ENCODE measurements at places on chromosomes 16 and 17.

DNA sequence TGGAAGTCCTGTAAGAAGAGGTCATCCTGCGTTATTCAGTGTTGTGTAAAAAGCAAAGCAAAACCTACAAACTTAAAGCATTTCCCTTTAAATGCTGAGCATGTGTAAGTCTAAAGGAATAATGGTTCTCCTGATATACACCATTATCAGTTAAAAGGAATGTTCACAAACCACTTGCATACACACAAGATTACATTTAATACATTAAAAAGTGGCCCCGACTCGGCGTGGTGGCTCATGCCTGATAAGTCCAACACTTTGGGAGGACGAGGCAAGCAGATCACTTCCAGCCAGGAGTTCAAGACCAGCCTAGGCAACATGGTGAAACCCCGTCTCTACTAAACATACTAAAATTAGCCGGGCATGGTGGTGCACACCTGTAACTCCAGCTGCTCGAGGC lies 30.5 kb downstream of the CPPED1 start:
- DNase-seq = no peak

GRCh38 chr16:9138731-9139501 lies 47.5 kb downstream of the HAPSTR1 start:
- no peak for DNase-seq

- DNase-seq = no peak
Observed at GRCh38 chr16:3487521-3488410, 7.5 kb downstream of the C16orf90 start.

DNA sequence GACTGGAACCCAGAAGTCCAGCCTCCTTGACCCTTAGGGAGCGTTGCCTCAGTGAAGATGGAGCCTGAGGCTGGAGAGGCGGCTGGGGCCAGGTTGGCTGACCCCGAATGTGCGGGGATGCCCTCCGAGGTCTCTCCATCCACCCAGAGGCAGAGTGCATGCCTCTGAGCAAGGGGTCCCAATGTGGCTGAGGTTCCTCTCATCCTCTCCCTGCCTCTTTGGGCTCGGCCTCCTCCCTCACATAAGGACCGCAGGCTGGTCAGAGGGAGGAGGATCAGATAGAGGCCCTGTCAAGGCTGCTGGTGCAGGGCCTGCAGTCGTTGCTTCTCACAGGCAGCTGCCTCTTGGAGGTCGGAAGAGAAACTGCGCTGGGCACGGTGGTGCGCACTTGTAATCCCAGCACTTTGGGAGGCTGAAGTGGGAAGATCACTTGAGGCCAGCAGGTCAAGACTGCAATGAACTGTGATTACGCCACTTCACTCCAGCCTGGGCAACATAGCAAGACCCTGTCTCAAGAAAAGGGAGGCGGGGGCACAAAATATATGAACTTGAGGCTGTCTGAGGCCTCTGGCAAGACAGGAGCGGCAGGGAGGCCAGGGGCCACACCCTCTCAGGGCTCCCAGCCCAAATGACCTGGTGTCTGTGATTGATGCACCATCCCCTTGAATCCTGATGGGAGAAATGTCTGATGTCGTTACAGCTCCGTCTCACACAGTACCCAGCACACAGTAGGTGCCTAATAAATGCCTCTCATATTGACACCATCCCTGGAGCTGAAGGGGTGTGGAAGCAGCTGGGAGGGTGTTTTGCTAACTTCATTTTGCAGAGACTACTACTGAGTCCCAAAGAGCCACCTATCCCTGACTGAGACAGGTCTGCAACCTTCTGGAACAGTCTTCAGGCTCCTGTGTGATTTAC lies 220.1 kb upstream of the GSE1 start:
- DNase-seq = no peak

DNA sequence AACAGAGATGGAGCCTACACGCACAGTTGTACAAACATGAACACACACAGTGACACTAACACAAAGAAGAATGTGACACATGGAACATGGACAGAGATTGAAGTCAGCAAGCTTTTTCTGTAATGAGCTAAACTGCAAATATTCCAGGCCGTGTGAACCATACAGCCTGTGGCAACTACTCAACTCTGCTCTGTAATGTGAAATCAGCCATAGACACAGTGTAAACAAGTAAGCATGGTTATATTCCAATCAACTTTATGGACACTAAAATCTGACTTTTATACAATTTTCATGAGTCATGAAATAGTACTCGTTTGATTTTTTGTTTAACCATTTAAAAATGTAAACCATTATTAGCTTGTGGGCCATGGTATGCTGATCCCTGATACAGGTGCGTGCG lies 120.2 kb downstream of the SMG6 start:
- DNase-seq = no peak

DNA sequence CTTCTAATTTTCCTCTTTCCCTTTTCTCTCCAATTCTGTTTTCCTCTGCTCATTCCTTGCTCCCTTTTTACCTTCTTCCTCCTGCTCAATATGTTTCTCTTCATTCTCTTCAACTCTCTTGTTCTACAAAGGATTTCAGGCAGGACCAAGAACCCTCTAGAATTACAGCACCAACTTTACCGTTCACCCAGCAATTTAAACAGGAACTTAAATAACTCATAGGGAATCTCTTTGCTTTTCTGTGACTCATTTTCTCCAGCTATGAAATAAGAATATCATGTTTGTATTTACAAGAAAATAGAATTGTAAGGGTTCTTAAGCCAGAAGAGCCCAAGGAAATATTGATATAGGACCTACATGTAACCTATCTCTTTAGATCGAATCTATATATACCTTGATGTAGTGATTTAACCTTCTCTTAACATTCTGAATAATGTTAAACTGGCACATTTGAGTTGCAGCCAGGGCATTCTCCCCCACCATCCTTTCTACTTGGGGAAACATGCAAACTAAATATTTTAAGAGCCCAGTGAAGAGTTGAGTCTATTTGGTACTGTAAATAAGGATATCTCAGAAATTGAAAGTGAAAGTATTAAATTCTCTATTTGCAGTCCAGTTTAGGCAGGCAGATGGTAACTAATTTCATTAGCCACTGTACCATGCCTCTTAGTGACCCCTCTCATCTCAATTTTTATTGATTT lies 137.0 kb downstream of the ANKFN1 start:
- no peak for DNase-seq

- no peak for DNase-seq
Observed at GRCh38 chr16:11253009-11253994, 2.7 kb downstream of the SOCS1 start.

DNA sequence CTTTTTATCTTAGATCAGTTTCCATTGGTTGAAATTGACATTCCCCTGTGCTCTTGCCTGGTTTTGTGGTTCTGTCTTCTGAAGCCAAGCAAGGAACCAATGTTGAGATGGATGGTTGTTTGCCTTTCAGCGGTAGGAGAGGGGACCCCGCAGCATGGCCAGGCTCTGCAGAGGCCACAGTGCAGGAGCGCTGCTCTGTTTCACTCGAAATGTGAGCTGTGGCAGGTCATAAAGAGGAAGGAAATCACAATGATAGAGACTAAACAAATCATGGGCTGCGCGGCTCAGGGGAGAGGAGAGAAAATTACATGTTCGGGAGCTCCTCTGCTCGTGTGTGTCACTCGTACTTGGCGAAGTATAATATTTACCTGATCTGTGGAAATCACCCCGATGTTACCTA lies 148.2 kb downstream of the SNX29 start:
- DNase-seq = no peak

DNA sequence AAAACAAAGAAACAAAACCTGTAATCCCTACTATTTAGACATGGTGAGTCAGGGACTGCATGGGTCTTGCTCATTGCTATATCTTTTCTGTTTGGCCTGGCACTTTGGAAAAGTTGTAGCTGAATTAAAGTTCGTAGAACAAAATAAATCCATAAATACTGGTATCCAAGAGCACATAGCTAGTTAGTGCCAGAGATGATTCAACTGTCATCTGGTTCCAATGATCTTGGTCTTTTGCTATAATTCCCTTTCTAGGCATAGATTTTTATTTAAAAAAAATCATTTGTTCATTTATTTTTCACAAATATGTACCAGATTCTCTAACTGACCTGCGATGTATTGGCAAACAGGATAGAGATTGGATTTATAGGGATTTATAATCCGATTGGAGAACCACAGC lies 1436.1 kb upstream of the GOT2 start:
- DNase-seq = no peak

DNA sequence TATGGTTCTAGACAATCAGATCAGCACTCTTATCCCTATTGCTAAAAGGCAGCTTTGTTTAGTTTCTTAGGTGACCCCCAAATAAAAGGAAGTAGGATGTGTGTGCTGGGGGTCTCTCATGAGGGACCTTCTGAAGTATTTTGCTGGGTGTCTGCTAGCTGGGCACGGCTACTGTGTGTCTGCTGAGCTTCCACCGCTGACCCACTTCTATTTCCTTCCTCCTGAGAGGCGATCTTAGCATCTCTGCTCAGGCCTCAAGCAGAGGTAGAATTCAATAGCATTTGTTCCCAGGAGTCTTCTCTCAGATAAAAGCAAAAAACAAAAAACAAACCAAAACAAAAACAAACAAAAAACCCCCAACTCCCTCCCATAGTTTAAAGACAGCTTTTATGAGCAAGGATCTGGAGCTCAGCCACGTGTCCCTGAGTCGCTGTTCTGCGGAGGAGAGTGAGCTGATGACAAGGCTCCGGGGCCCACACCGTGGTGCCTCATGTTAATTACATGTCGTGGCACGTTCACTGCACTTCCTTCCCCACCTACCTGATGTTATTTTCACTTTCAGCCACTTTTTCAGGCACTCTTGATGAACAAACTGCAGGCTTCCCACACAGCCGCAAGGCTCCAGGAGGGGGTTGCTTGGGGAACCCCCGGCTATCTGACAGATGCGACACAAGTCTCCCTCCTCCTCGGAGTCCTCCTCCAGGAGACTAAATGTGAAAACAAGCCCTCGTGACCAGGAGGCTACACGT lies 83.5 kb downstream of the MARCHF10 start:
- peak; percentile 50 for DNase-seq

DNA sequence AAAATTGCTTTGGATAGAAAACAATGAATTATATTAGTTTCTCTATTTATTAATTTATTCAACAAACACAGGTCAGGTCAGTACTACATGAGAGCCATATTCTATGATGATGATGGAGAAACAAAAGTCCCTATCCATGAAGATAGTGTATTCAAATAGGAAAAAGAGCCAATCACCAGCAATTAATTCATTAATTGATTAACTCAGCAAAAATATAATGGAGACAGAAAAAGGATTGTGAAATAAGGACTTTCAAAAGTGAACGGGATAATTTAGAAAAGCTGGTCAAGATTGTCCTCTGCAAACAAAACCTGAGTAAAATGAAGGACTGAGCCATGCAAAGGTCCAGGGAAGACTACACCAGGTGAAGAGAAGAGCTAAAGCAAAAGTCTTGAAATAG lies 1517.7 kb upstream of the CDH8 start:
- no peak for DNase-seq

DNA sequence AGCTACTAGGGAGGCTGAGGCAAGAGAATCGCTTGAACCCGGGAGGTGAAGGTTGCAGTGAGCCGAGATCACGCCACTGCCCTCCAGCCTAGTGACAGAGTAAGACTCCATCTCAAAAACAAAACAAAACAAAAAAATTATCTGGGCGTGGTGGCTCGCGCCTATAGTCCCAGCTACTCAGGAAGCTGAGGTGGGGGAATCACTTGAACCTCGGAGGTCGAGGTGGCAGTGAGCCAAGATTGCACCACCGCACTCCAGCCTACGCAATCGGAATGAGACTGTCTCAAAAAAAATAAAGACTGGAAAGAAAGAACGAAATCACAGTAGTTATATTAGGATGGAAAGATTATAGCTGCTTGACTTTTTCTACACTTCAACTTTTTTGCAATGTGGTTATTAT lies 18.9 kb downstream of the COG1 start:
- DNase-seq = no peak

GRCh38 chr17:73548620-73549311 lies 95.5 kb downstream of the SDK2 start:
- no peak for DNase-seq
